Hematopoietic multipotent progenitor cell treated with erythropoietin and hydrocortisone succinate and interleukin-3 and kit ligand, for 6 days (in vitro differentiated cells): ENCODE measurements at places on chromosomes 16 and 17.
A peak's percentile ranks its signal among the peaks of the same experiment; 100 is the strongest.

DNA sequence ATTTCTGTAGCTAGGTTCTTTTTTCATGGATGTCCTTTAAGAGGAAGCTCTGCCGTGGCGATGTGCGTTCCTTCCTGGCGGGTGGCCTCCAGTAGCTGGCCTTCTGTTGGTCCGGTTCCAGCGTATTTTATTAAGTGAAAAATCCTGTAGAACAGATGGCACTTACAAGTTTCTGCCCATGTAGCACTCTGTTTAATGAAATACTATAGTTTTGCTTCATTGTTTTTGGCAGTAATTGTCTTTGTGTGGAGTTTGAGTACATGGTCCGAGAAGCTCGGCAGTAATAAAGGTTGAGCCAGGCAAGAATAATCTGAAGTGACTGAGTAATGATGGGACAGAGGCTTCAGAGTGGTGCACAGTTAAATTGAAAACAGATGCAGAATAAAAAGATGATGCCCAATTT lies 20.4 kb downstream of the USP10 start:
- DNase-seq, result no peak

DNA sequence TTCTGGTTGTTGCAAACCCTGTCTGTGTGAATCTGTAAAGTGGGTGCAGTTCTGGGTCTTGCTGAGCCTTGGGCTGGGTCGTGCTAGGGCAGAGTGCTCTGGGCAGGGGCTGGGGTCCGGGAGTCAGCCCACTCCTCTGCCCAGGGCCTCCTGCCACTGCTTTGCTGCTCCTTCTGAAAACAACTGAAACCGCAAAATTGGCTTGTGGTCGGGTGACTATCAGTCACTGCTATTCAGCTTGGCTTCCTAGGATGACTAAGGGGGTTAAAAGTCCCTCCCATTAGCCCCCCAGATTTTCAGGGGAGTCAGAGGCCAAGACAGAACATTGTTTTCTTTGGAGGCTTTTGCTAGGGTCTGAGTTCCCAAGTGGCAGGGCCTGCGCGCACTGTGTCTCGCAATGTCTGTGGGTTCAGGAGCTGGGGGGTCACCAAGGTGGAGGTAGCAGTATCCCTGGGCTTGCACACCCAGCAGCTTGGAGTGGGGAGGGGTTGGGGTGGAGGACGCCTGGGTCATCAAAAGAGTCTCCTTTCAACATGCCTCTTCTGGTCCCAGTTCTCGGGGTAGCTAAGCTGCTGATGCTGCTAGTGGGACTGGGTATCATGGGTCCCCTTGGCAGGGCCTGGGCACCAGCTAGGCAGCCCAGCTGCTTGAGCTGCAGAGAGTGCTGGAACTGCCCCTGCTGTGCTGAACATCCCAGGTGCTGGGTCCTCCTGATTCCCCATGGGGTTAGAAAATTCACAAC lies 13.5 kb upstream of the TBX21 start:
- DNase-seq, result peak; percentile 73

- DNase-seq, result no peak
Observed at GRCh38 chr17:36723459-36724025, 122.2 kb downstream of the MRM1 start.

DNA sequence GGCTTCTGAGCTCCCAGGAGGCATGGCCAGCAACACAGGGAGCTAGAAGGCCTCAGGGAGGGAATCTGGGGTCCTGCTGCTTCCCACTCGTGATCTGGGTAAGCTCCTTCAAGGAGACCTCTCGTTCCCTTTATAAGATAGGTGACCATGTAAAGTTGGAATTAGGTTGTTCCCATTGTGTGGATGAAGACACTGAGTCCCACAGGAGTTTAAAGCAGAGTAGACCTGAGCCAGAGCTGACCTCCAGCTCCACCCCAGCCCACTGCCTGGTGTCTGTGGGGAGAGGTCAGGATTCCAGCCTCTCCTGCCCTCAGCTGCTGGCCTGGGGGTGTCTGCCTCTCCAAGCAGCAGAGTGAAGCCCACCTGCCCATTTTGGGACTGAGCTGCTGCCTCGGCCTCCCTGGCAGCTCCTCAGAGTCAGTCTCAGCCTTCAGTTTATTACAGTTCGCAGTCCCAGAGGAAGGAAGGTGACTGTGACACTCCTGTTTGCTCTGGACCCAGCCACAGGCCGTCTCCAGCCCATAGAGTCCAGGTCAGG lies 33.1 kb upstream of the LGALS9 start:
- no peak for DNase-seq

- DNase-seq, result no peak
Observed at GRCh38 chr16:84717484-84717883, 17.7 kb downstream of the USP10 start.
